NCI-H2171 treated with DMSO at 0.1 percent for 48 hours (cell line): ENCODE measurements at places on chromosomes 3 and 15.
A peak's percentile ranks its signal among the peaks of the same experiment; 100 is the strongest.

- no peak for DNase-seq
These were observed 102.7 kb downstream of the CDIN1 start for GRCh38 chr15:36682101-36682500.

DNA sequence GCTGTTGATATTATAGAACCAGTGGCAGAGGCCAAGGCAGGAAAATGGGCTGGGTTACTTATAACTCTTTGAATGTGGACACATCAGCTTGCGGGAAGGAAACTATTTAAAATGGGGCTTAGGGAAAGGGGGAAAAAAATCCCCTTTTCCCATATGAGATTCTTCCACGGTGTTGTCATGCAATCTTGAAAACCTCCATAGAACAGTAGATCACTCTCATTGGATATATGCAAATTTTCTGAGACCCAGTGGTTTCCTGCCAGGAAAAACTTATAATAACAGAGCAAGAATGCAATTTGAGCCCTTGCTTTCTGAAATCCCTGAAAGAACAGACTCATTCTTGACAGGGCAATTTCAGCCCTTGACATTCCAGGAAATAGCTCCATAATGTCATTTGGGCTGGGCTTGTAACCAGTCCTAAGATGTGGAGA lies 31.1 kb downstream of the TMEM212 start:
- no peak for DNase-seq

DNA sequence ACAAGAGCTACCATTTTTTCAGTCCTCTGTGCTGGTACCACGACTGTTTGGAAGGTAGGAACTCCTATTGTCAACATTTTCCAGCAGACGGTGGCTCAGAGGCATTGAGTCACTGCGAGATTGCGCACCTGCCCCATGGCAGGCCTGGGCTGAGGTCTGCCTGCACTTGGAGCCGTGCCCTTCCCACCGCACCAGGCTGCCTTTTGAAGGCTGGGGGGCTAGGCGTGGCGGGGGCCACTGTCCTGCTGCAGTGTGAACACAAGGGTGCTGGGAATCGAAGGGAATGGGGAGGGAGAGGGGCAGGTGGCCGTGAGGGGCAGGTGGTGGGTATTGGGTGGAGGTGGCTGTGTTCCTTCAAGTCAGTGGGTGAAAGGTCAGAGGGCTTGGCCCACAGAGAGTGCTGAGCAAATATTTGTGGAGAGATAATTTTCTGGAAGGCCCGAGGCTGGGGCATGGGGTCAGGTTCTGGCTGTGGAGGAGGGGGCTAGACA lies 16.3 kb downstream of the SNX33 start:
- no peak for DNase-seq

- DNase-seq, result no peak
These were observed 22.7 kb upstream of the IGF2BP2 start for GRCh38 chr3:185847506-185847905.

DNA sequence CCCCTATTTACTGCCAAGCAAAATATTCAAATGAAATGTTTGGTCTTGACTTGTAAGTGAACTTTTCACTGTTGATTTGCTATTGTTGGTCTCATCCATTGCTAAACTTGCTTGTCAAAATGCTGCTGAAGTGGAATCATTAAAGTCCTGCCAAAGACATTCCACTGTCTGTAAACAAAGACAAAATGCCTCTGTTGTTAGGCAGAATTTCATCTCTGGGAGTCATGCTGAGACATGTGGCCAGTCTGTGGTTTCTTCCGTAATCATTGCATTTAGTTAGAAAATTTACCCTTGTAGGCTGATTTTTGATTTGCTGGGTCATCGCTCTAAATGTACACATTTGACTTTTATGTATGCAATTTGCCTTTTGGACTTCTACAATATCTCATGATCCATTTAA lies 577.7 kb downstream of the MECOM start:
- DNase-seq, result no peak

DNA sequence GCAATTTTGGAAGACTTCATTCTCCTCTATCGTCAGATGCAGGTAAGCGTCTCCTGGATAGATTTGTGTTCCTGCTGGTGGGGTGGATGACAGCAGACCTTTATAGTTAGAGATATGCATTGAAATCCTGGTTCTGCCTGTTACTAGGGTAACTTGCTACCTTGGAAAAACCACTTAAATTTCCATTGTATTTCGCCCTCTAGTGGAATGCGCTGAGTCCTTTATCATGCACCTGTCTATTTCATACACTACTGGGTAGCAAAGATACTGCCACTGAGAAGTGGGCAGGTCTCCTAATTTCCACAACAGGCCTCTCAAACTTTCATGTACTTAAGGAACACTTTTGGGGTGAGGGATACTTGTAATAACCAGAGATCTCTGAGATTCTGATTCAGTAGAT lies 209.5 kb upstream of the SUCLG2 start:
- no peak for DNase-seq

DNA sequence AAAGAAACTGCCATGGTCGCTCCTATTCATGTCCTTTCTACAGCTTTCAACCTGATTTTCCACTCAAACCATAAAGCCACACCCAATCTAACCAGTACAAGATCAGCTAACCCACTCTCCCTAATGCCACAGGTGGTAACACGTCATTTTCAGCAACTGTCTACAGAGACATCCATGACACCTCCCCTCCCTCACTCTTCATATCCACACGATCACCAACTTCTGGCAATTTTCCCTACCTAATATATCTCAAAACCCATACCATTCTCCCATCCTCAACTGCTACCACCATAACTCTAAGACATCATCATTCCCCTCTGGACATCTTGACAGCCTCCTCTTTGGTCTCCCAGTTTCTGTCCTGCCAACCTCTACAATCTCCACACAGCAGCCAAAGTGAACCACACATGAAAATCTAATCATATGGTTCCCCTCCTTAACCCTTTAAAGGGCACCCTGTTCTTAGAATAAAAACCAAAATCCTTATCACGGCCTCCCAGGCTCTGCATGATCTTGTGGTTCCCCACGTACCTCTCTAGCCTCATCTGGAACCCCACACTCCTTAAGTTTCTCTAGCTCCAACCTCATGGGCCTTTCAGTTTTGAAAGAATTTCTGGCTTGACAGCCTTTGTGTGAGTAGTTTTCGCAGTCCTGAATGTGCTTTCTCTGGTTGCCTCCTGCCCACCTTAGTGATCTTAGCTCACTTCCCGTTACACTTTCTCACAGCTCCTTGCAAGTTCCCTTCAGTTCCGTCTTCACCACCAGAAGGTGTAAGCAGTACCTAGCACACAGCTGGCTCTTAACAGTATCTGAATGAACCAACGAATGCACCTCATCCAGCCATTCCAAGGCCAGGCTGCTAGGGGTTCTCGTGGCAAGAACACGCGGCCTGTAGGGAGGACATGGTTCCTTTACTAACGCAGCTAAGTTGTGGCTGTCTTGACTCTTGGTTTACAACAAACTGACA lies 33.4 kb downstream of the SPINK8 start:
- DNase-seq, result no peak

DNA sequence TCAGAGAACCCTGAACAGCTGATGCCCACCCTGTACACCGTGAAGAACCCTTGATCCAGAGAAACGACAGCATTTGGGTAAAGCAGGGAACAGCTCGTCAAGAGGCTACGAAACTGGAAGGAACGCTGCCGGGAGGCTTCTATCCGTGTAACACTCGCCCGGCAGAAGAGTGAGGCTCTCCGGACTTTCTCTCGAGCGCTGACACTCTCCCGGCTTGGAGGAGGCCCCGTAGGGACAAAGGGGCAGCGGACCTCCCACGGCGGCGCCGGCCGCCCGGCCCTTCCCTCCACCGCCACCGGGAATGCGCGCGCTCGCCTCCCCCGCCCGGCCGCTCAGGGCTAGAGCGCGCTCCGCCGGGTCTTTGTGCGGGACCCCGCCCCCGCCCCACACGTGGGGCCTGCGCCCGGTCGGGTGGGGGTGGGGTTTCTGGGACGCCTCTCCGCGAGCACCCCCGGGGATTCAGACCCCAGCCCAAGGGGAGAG lies 1.7 kb downstream of the HYAL2 start:
- peak; percentile 42 for DNase-seq

GRCh38 chr15:37097144-37097919 lies 3.0 kb downstream of the MEIS2 start:
- DNase-seq, result no peak

GRCh38 chr3:132464066-132464465 lies 46.8 kb downstream of the DNAJC13 start:
- no peak for DNase-seq

DNA sequence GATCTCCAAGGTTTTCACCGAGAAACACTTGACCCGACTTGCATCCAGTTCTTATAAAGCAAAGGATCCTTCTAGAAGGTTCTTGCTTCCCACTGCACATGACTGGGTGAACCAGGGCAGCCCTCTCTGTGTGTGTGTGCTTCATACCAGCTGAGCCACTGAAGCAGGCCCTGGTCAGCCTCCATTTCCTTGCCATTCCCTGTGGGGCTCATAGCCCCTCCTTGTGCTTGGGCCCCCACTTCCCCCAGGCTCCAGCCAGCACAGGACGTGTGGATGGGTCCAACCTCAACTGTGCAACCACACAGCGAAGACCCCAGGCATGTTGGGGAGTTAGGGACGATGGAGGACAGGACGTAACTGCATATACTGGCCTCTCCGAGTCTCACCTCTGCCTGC lies 15.5 kb downstream of the KLF15 start:
- no peak for DNase-seq

DNA sequence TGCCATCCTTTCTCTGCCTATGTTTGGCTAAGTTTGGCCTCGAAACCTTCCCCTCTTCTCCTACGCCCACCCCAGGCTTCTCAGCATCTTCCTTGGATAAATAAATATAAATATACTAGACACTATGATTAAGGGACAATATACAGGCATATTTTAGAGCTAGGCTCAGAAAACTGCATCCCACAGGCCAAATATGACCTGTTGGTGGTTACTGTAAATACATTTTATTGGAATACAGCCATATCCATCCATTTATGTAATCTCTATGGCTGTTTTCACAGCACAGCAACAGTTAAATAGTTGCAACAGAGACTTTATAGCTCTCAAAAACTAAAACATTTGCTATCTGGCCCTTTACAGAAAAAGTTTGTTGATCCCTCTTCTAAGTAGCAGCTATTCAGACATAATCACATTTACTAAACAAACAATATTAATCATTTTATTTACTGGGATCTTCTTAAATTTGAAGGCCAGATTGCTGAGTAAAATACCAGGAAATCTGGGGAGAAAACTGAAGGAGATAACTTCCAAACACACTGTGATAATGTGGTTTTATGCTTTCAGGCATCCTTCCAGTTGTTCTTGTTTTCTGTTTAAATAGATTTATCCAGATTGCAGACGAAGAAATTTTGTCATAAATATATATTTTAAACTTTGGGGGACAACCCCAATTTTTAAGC lies 269.7 kb upstream of the THRB start:
- no peak for DNase-seq

GRCh38 chr3:151770956-151771355 lies 37.2 kb downstream of the AADACL2 start:
- DNase-seq, result no peak

- DNase-seq, result no peak
These were observed 17.4 kb downstream of the FILIP1L start for GRCh38 chr3:100096866-100097265.

DNA sequence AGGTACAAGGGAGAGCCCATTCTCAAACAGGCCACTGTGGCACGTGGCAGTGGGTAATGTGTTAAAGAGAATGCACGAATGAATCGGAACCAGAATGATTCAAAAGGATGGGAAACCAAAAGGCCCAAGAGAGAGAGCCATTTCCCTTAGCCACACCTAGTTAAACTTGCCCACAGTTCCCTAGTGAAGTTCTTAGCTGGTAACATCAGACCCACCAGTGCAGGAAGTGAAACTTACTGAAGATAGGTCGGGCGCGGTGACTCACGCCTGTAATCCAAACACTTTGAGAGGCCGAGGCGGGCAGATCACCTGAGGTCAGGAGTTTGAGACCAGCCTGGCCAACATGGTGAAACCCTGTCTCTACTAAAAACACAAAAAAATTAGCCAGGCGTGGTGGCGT lies 97.1 kb downstream of the MEX3B start:
- no peak for DNase-seq

GRCh38 chr3:195458316-195458717 lies 15.5 kb upstream of the ACAP2 start:
- DNase-seq, result no peak

- DNase-seq, result peak; percentile 73
These were observed 621 bp downstream of the ANXA2 start for GRCh38 chr15:60396958-60397771.

DNA sequence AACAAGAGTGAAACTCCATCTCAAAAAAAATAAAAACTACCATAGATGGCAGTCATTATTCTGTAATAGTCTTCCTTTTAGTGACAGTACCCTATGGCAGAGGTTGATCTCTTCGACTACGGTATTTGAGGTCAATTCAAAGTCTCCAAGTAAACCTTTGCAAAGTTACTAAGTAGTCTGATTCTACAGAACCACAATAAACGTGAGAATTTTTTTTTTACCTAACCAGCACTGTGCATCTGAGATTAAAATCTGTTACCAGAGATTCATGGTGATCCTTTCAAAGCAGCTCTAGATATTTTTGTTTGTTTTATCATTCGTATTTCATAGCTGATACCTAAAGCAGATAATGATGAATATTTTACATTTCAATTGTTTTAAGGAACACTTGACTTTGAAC lies 86.6 kb upstream of the CHD2 start:
- DNase-seq, result no peak

GRCh38 chr15:99668533-99669182 lies 64.6 kb downstream of the LYSMD4 start:
- DNase-seq, result no peak

GRCh38 chr3:184523825-184524615 lies 37.6 kb upstream of the EPHB3 start:
- no peak for DNase-seq

- no peak for DNase-seq
These were observed 108.0 kb downstream of the IL1RAP start for GRCh38 chr3:190621927-190622326.

- no peak for DNase-seq
These were observed 1.8 kb downstream of the EFCC1 start for GRCh38 chr3:129002573-129003569.

DNA sequence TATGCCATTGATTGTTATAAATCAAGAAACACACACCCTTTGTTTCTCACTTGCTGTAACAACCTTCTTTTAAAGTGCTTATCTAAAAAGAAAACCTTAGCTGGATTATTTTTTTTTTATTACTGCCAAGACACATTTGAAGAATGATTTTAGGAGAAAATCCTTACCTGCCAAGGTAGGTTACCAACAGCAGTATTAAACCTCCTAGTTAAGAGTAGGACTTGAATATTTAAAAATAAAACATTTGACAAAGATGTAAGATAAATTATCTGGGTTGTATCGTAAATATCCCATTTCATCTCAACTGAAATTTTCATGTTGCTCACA lies 192.1 kb downstream of the PDZRN3 start:
- DNase-seq, result no peak

DNA sequence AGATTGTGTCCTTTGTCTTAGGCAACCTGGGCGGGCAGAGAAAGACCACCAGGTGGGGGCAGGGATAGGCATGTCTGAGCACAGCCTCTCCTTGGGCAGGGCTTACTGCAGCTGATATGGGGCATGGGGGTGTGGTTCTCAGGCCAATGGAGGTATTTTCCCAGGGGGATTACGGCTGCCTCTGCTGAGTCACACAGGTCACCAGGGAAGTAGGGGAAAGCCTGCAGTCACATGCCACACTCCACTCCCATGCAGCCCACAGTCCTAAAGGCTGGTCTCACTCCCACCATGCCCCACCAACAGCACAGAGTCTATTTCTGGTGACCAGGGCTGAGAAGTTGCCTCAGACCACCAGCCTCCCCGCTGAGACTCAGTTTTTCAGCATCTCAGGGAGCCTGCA lies 466.4 kb downstream of the DIPK2A start:
- no peak for DNase-seq

- DNase-seq, result no peak
These were observed 11.6 kb downstream of the ETV5 start for GRCh38 chr3:186097317-186097662.

- no peak for DNase-seq
These were observed 152.6 kb downstream of the LPP start for GRCh38 chr3:188306435-188307005.
